AG20443 (cell line): ENCODE measurements at places on chromosomes 2 and 18.

- DNase-seq: no peak
Measured at GRCh38 chr18:55272510-55273243, 313.4 kb upstream of the CCDC68 start.

GRCh38 chr2:186009341-186009740 lies 270.7 kb downstream of the FSIP2 start:
- no peak for DNase-seq

DNA sequence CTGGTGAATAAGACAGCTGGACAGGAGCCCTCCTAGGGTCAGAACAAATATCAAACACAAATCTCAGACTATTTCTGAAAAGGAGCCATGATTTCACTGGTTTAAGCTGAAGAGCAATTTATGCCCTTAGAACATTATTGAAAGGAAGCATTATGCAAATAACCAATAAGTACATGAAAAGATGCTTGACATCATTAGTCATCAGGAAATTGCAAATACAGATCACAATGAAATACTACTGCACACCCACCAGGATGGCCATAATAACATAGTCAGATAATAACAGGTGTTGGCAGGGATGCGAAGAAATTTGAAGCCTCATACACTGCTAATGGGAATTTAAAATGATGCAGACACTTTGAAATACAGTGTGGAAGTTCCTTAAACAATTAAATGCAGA lies 176.4 kb upstream of the RAB6C start:
- DNase-seq: no peak

GRCh38 chr2:143996974-143997373 lies 522.9 kb downstream of the ZEB2 start:
- DNase-seq: no peak

- DNase-seq: no peak
Measured at GRCh38 chr2:44195714-44196113, 27.0 kb downstream of the PPM1B start.

GRCh38 chr2:192377173-192377572 lies 182.4 kb upstream of the TMEFF2 start:
- no peak for DNase-seq

- no peak for DNase-seq
Measured at GRCh38 chr2:214019973-214020345, 390.9 kb upstream of the VWC2L start.

GRCh38 chr2:239167766-239168444 lies 232.9 kb downstream of the HDAC4 start:
- DNase-seq: no peak

DNA sequence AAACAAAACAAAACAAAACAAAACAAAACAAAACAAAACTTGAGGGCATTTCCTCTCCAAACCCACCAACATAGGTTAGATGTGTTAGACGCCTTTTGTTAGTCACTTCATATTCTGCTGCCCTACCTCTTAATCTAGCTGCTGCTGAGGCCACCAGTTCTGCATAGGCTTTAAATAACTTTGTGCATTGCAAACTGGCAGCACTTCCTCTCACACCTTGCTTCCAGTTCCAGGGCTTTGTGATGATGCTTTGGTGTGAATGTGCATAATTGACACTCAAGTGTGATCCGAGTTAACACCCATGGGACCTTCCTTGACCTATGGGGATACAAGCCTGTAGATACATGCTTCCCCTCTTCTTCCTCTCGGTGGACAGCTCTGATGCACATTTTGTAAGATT lies 2.3 kb upstream of the SERPINB11 start:
- DNase-seq: no peak

DNA sequence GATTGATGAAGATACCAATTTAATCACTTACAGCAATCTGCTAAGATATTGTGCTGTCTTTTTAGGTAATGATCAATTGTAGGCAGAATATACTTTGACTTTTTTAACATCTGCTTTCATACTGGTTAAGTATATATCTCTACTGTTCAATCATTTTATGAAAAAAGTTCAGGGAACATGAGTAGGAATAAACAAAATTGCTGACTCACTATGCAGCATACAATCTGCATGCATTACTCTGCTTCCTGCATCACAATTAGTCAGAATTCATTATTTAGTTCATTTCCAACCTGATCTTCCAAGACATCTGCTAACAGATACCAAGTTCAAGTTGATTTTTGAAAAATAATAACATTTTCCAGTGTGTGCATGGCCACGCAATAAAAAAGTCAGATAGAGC lies 1430.4 kb upstream of the LRRTM1 start:
- DNase-seq: no peak

DNA sequence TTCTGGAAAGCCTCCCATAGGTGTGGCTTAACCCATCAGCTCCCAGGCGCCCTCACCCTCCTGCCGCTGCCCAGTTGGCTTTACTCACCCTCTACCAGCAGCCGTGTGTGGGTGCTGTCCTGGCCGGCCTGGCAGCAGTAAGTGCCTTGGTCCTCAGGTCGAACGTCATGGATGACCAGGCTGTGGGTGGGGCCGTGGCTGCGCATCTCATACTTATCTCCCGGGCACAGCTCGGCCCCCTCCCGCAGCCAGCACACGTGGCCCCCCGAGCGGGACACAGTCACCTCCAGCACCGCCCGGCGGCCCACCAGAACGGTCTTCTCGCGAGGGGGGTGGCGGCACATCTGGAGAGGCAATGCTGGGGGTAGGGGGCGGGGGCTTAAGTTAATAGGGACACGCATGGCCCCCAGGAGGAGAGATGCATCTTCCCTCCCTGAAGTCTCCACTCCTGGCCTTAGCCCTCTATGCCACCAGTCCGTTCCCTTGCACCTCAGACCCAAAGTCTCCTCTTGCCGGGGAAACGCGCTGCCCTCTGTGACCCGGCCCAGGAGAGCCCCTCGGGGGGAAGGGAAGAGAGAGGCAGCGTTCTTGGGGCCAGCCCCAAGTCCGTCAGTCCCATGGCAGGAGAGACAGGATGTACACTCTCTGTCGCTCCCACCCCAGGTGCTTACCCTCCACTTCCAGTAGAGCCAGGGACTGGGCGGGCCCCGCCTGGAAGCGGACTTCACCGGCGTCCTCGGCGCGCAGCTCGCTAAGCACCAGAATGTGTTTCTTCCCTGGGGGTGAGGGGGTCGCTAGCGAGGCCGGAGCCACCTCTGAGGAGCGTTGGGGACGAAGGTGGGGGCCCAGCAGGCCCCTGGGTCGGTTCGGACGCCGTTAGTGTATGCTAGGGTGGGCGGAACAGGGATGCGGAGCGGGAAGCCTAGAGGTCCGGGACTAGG lies 7.9 kb downstream of the TMEM198 start:
- DNase-seq: peak; percentile 61

DNA sequence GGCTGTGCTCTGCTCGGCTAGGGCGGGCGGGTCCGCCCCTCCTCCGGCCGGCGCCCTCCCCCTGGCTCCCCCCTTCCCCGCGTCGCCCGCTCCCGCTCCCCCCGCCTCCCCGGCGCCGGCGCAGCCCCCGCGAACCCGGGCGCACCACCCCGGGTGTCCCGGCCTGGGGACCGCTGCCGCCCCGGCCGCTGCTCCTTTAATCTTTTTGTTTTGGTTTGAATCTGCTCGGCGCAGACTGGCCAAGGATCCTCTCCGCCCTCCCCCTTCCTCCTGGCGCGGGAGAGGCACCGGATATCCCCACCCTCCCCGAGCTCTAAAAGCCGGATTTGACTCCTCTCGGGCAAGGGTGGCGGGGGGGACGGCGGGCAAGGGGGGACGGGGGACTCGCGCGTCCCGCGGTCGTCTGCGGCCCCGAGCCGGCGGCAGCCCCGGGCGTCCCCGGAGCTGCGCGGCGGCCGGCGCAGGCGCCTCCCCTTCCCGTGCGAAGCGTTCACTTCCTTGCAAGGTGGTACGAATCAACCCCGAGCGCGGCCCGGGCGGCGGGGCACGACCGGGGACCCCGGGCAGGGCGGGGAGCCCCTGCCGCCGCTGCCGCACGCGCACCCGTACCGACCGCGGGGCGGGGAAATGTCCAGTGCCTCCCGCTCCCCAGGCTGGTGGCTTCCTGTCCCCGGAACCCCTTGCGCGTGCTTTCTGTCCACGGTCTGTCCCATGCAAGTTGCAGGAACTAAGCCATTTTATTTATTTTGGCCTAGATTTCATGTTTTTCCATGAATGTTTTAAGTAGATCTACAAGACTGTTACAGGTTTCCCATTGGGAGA lies at the start of gene PTGR3:
PTGR3 (minus strand) TSS at position 11 of the 822 bp plus-strand sequence. CDS start 81 bp downstream, outside the sequence.
- DNase-seq: peak; percentile 88

- no peak for DNase-seq
Measured at GRCh38 chr2:66827851-66828250, 392.9 kb downstream of the MEIS1 start.

DNA sequence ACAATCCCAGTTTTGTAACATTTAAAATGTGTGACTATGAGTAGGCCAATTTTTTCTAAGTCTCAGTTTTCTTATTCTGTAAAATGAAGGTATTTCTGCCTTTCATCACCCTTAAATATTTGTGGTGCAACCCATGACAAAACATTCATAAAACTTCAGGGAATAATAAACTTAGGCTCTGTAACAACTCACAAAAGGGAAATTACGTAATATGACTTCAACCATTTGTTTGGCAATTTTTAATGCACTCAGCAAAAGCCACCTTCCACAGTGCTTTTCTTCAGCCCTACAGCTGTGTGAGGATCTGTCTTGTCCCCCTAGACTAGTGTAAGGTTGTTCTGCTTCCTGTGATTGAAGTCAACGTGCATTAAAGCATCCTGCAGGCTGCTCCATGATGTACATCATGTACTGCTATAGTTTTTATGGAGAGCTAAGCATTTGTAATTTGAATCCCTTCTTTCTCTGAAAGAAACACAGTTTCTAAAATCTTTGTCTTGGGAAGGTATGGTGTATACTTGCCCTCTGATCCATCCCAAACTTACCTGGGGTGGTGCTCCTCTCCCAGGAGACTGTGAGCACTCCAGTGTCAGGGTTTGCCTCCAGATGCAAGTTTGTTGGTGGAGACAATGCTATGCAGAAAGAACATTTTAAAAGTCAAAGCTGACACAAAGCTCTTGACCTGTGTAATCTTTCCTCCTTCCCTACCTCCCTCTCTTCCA lies 39.1 kb downstream of the FN1 start:
- peak; percentile 42 for DNase-seq

- no peak for DNase-seq
Measured at GRCh38 chr2:69188182-69188900, 175.4 kb downstream of the ANTXR1 start.

- no peak for DNase-seq
Measured at GRCh38 chr2:187503700-187504099, 50.5 kb downstream of the TFPI start.
